T follicular helper cell (primary cell): ENCODE measurements at places on chromosomes 13 and 19.

- no peak for DNase-seq
Observed at GRCh38 chr13:110334256-110334655, 27.2 kb downstream of the COL4A2 start.

GRCh38 chr13:25982907-25983306 lies 68.9 kb downstream of the SHISA2 start:
- DNase-seq = no peak

- DNase-seq = no peak
Observed at GRCh38 chr13:103510007-103510535, 443.9 kb upstream of the SLC10A2 start.

GRCh38 chr19:10113592-10113963 lies 2.1 kb downstream of the P2RY11 start:
- DNase-seq = no peak

- no peak for DNase-seq
Observed at GRCh38 chr19:4693471-4694121, 23.5 kb upstream of the MYDGF start.

DNA sequence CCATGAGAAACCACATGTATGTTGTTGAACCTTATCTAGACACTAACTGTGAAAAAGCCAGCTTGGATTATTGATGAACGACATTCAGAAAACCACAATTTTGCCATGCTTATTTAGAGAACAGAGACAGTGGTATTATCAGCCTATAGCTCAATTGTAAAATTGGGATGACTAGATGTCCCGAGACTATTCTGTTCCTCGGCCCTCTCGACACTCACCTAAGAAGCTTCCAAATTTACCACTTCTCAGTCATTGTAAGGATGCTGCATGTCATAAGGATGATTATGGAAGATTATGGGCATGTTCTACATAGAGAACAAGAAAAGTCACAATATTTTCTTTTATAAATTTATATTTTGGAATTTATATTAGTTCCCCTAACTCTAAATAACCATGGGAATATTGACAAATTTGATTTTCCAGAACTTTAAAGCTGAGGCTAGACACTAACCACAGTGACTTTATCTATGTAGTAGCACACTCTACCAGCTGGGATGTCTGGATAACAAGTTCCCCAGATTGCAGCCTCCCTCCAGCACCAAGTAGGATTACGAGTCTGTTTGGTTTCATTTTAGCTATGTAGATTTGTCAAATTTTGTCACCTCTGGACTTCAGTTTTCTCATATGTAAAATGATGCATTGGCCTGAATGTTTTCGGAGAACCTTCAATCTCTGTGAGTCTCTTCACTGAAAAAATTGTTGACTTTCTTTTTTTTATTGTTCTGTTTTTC lies 513.6 kb downstream of the IRS2 start:
- DNase-seq = no peak

- peak; percentile 33 for DNase-seq
Observed at GRCh38 chr19:54517483-54517882, 14.9 kb downstream of the LAIR2 start.

DNA sequence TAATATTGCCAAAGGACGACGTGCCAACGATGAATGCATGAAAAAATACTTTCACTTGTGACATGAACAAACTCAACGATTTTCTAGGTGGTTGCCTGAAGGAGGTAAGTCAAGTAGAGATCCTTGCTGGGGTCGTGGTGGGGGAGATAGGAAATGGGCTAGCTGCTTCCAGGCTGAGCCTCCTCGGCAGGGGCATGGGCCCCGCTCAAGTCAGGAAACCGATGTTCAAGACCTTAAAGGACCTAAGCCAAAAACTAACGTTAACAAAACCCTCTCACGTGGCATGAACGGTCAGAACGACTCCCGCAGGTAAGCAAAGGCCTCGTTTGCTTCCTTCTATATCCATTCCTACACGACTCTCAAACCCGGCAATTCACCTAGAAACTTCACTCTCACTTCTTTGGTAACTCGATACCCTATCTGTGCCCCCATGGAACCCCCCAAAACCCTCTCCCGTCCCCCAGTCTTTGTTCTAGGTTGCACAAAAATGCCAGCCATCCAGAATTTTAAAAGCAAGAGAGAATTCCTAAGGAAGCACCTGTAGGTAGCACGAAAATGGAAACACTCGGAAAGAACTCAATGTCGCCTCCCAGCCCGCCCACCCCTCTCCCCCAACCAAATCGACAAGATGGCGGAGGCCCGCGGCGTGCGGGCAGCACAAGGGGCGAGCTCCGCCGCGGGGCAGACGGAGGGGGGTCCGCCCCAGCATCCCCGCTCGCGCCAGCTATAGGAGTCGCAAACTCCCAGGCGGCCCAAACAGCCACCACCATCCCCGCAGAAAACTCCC lies 13.6 kb downstream of the ACP4 start:
- no peak for DNase-seq

GRCh38 chr13:110713642-110713952 lies at the start of gene ING1:
Gene ING1 (plus strand): TSS chr13:110713700. CDS start chr13:110714150, 450 bp downstream.
- no peak for DNase-seq

GRCh38 chr13:31437975-31438374 lies 238.2 kb downstream of the B3GLCT start:
- DNase-seq = no peak

DNA sequence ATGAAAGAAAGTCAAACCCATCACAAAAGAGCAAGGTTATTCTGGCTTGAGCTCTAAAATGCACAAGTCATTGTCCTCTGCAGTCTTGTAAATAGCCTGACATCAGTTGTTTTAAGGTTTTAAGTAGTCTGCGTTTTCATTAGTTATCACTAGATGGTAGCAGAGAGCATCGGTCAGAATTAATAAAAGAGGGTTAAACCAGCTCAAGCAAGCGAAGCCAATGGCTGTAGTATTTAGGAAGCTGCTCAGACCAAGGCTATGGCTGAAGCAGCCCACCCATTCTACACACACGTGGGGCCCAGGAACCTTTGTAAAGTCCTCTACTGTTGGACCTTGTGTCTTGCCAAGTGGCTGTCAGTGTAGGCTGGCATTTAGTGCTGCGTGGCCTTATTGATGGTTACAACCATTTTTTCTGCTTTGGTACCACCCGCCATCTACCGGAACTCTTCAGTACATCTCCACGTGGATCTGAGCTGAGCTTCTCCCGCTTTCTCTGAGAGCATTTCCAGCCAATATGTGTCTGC lies 13.3 kb upstream of the ZNF57 start:
- DNase-seq = no peak

GRCh38 chr13:42377640-42378382 lies 105.9 kb downstream of the AKAP11 start:
- no peak for DNase-seq

- DNase-seq = no peak
Observed at GRCh38 chr13:73074014-73074413, 15.2 kb downstream of the KLF5 start.

GRCh38 chr19:40433391-40434216 lies 7.8 kb upstream of the SERTAD1 start:
- DNase-seq = peak; percentile 28

DNA sequence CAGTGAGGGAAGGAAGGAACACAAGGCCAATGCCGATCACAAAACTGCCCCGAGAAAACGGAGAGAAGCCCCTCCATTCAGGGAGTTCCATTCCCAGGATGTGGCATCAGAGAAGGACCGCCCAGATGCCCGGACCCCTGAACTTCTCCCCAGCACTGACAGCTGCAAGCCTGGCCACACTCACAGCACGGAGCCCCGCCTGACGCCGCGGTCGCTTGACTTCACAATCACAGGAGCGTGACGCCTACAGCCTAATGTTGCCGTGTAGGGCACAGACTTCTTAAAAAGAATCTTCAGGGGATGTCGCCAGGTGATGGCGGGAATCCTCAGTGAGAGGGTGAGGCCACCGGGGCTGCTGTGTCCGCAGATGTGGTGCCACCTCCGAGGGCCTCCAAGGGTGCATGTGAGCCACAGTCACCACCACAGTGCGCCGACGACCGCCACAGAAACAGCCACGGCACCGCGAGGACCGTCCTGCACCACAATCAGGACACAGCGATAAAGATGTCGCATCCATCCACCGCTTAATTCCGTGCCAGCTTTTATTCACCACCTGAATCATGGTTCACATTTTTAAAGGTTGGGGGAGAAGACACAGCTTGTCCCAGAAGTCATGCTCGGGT lies 77.2 kb downstream of the SPACA7 start:
- no peak for DNase-seq

GRCh38 chr13:79245937-79246577 lies 160.0 kb downstream of the RBM26 start:
- no peak for DNase-seq

- DNase-seq = no peak
Observed at GRCh38 chr13:104854007-104854406, 1681.5 kb downstream of the EFNB2 start.

GRCh38 chr13:27024776-27025492 lies 146.7 kb downstream of the USP12 start:
- DNase-seq = no peak

DNA sequence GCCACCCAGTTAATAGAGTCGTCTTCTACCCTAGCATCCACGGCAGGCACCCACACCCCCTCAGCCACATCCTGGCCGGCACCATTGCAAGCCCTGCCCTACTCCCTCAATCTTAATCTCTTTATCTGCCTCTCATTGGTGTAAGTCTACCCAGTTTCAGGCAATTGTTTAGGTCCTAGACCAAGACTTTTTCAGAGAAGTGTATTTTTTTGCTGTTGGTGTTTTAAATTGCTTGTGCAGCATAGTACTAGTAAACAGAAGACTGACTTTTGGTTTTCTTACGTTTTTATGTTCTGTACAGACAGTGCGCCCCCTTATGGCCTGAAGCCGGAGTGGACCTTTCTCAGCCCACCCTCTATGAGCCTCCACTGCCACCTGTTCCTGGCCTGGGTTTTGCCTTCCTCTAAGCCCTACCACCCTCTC lies 2.3 kb upstream of the LCP1 start:
- peak; percentile 58 for DNase-seq

DNA sequence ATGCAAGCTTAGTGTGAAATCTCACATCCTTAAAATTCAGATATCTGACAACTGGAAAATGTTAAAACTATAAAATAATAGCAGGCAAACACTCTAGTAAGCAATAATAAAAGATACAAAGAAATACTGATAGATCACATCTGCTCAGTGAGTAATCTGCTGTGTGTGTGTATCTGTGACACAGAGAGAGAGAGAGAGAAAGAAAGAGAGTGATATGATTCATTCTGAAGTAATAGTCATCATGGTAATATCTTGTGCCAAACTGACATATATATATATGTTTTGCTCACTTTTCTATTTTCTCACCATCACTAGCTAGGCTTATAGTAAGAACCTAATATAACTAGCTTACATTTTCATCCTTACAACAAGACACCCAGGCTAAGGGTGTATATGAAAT lies 288.0 kb upstream of the SLITRK6 start:
- DNase-seq = no peak

DNA sequence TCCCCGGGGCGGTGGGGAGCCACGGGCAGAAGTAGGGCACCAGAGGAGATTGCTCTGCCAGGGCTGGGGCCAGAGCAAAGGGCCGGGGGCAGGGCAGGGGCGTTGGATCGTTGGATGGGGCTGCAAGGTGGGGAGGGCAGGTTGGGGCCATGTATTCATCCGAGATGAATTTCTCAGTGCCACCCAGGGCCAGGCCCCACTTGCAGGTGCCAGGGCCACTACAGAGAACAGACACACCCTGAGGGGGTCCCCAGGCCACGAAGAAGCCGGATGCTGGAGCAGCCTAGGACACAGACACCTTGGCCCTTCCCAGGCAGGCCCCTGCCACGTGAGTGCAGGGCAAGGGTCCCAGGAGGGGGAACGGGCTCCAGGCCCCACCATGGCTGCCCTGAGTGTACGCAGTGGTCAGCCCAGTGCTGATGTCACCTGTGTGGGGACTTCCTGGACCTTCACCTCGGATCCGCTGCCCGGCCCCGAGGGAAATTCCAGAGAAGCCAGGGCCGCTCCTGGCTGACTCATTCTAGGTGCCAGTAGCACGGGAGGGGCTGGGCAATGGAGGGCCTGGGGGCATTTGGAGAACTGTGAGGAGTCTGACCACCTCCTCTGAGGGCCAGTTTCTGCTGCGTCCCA lies 9.6 kb upstream of the SBNO2 start:
- no peak for DNase-seq
